Fibroblast of skin of right biceps (primary cell): ENCODE measurements at places on chromosomes 2 and 18.

DNA sequence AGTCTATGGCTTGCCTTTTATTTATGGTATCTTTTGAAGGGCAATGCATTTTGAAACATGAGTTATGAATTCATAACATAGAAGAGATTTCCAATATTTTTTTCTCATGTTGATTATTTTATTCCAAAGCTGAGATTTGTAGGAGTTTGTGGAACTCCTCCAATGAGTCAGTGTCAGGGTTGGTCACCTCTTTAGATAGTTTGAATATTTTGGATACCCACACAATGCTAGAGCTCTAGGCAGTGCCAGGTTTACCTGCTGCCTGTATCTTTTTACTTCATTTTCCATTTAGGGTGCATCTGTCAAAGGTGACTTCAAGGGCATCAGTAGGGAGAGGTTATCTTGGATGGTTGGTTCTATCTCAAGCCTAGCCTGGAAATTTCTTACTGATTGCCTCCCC lies 152.7 kb downstream of the CERS6 start:
- no peak for DNase-seq

DNA sequence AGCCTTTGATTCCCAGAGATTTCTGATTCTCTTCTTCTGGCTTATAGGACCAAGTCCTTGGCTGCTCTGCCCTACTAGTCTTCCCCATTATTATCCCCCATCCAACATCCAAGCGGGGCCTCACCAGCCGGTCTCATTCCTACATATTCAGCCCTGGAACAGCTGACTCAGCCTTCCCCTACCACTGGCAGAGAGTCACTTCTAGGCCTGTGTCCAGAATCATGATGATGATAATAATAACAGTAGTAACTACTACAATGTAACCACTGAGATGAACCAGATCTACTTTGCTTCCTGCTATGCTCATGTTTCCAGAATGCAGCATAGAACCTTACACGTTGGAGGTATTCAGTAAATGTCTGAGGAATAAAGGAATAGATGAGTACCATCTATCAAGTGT lies 295.2 kb downstream of the SRBD1 start:
- peak; percentile 85 for DNase-seq

GRCh38 chr18:60232541-60232940 lies 140.0 kb downstream of the MC4R start:
- peak; percentile 55 for DNase-seq

DNA sequence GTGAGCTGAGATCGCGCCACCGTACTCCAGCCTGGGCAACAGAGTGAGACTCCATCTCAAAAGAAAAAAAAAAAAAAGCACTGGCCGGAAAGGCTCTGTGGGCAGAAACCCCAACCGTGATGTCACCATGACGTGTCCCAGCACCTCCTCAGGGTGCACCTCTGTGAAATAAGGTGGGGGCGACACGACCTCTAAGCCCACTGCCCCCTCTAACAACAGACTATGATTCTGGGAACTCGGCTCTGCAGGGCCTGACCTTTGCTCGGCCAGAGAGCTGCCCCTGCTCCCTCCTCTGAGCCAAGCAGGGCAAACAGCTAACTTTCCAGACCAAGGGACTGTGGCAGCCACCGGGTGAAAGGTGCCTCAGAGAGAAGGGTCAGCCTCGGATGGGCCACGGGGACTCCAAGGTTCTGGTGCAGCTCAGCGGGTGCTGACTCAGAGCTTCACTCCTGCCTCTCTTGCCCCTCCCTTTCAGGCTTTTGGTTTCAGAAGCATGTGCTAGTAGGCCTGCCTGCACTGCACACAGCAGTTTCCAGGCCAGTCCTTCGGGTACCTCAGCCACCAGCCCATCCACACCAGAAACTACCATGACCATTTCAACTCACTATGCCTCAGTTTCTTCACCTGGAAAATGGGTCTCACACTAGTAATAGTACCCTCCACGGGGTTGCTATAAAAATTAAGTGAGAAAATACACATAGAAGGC lies 8.0 kb downstream of the TMBIM1 start:
- peak; percentile 52 for DNase-seq

GRCh38 chr18:49207361-49207760 lies 253.1 kb downstream of the DYM start:
- DNase-seq, result peak; percentile 74

DNA sequence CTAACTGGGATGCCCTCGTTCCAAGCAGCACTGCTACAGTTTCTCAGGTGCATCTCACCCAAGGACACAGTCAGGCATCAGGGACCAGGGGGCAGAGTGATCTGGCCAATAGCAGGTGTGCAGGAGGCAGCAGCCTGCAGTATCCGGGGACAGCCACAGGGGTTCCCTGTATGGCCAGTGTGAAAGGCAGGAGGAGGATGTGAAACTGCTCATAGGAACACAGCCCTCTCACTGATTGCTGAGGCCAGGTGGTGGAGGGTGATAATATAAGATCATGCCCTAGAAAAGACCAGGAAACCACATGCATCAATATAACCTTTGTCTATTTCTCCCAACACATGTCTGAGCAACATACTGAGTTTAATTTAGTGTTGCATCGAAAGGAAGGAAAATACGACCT lies 112.7 kb upstream of the TACR1 start:
- no peak for DNase-seq

DNA sequence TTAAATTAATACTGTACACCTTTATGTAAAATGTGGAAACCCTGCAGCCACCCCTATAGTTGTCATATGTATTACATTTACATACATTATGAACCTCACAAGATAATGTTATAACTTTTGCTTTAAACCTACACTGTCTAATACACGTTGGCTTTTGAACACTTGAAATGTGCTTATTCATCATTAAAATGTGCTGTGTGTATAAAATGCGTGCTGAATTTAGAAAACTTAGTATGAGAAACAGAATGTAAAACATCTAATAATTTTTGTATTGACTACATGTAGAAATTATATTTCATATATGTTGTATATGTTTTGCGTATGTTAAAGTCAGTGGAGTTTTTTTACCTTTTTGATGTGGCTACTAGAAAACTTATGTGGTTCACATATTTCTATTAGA lies 68.8 kb downstream of the MAPRE2 start:
- no peak for DNase-seq

DNA sequence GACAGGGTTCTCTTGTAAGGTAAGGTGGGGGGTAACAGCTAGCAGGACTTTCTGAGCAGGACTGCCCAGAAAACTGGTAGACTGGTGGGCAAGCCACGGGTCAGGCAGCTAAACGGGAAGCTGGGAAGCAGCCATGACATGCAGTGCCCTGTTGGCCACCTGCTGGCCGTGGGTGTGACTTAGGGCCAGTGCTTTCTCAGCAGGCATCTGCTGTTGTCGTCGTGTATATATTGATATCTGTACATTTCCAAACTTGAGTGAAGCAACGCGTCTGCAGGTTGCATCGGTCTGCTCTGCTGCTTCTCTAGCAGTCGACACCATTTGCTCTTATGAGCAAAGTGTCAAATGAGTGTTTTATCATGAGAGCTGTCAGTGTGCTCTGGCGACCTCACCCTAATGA lies 31.0 kb downstream of the COA5 start:
- DNase-seq, result no peak

GRCh38 chr2:46980366-46980765 lies 64.8 kb upstream of the MCFD2 start:
- DNase-seq, result no peak

GRCh38 chr2:46493241-46493970 lies 14.0 kb downstream of the TMEM247 start:
- DNase-seq, result peak; percentile 85
